Stimulated activated naive CD8-positive, alpha-beta T cell treated with anti-CD3 and anti-CD28 coated beads, Interleukin-15, amount 100 ng/mL, for 72 hours (primary cell): ENCODE measurements at places on chromosomes 1 and 21.

- no peak for DNase-seq
These were observed 28.1 kb downstream of the QSOX1 start for GRCh38 chr1:180182643-180183311.

DNA sequence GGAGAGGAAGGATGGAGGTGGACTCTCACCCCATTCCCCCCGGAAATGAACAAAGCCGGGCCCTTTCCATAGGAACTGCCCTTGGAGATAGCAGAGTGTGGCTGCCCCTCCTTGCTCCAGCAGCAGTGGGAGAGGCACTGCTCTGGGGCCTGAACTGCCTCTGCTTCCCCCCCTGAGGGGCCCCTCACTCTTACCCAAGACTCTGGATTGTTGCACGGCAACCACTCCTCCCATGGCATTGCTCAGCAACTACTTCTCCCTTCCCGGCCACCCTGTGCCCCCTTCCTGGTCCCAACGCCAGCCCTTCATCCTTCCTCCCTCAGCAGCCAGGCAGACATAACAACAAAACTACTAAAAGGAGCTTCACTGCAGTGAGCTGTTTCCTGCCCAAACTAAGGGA lies 3.0 kb upstream of the ACKR1 start:
- DNase-seq: no peak

DNA sequence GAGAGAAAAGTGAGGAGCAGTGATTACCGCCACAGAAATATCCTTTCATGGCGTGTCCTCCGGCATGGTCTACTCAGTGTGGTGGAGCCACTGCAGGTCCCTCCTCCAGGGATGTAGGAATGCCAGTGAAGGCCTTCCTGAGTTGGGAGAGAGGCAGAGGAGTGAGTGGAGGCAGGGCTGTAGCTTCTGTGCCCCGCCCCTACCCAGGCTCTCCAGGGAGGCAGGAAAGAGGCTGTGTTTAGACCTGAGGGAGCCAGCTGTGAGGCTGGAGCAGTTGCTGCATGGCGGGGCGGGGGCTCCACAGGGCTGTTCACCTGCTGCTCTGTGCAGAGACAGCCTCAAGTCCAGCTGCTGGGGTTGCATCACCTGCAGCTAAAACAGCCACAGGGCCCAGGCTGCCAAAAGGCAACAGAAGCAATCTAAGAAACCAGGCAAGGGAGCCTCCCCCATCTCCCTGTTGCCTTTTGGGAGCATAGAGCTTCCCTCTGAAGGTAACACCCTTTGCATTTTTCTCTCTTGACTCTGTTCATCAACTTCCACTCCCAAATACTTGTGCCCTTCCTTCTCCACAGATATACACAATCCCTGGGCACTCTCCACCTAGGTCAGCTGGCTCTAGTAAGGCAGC lies 801 bp upstream of the ANXA9 start:
- no peak for DNase-seq

- DNase-seq: no peak
These were observed 368.8 kb upstream of the ADGRL4 start for GRCh38 chr1:79375352-79375751.

DNA sequence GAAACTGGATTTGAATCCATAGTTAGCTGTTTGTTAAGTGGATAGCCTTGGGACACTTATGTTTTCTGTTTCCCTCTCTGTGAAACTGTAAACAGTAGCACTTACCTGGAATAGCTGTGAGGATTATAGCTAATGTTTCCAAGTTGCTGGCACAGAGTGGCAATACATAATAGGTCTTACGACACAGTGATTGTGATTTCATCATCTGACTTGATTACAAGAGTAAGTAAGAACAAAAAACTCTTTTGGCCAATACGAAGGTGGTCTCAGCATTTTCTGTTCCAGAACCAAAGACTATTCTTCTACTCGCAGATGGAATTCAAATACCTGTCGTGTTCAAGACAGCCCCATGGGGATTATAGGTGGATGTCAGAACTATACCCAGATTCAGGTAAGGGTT lies 2.1 kb downstream of the C8B start:
- no peak for DNase-seq

DNA sequence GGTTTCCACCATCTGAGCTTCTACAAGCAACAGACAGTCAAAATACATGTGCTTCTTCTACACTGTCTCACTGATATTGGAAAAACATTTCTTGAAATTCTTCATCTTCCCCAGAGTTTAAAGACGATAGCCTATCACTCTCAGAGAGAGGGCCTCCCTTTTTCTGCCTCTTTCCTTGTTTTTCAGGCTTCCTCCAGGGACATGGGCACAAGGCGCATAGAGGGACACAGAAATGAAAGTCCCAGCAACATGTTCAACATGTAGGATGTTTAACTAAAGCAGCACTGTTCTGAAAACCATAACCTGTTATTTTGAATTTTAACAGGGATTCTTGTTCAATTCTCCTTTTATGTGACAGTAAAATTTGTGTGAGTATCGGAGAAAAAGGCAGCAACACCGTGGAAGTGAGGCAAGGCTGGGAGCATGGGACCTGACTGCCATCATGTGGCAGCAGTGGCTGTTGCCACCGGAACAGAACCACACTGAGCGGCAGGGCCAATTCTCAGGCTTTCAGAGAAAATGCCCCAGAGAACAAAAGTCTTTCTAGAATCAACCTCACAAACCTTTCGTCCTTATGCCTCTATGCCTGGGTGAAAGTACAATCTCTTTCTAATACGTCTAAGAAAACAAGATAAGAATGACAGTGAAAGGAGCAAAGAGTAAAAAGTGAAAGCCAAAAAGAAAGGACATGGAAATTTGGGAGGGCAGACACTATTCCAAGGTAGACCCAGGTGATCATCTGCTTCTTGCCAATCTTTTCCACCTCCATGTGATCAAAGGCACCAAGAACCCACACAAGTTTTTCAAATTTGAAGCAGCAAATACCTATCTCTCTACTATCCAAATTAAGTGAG lies 54.5 kb downstream of the PCNX2 start:
- DNase-seq: peak; percentile 4

DNA sequence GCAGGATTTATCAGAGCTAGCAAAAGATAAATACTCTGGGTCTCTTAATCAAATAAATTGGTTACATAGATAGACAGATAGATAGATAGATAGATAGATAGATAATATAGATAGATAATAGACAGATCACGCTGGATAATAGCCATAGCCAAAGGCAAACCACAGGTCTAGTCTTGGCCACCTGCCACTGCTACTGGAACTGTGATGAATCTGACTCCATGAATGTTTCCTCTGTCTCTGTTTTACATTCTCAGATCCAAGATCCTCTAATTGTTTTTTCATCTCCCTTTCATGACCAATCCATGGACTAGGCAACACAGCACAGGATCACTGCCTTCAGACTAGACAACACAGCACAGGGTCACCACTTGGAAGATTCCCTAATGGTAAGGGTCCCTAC lies 444.7 kb upstream of the NFIA start:
- no peak for DNase-seq

GRCh38 chr1:151158326-151158725 lies 1.9 kb downstream of the TNFAIP8L2 start:
- peak; percentile 74 for DNase-seq

DNA sequence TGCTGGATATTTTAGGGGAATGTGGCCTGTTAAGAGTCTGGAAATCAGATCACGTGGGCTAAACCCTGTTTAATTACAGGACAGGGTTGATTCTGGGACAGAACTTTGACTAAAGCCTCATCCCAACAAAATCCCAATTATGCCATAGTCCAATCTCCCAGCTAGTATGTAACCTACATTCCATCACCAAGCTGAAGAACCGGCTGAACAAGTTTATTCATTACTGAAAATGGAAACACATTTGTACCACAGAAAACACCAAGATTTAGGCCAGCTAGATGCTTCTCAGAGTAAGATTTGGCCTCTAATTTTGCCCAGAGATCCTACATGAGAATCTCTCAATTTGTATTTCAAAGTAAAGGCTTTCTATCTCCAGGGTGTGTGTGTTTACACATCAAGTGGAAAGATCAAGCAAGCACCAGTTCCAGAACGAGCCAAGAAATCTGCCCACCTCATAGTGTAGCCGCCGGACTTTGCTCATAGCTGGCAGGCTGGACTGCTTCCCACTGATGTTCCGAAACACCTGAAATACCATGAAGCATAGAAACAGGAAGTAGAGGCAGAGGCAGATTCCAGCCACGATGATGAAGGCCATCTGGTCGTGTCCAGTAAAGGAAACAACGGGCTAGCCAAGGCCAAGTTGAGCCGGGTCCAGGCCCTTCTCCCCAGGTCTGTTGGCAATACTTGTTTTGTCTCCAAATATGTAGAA lies 86.8 kb downstream of the WLS start:
- DNase-seq: no peak

DNA sequence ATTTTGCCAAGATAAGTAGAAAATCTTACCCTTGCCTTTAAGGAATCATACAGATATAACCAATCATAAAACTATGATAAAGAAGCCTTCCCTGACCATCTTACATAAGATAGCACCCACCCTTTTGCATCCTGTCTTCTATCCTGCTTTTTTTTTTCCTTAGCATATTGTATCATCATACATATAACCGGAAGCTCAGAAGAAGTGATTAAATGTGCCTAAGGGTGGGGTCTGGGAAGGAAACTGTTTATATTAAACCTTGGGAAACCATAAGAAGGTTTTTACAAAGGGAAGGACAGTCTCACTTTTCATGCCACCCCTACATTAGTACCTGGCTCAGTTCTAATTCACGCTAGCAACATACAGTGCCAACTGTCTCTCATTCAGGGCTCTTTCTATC lies 66.8 kb downstream of the LUZP1 start:
- DNase-seq: no peak

DNA sequence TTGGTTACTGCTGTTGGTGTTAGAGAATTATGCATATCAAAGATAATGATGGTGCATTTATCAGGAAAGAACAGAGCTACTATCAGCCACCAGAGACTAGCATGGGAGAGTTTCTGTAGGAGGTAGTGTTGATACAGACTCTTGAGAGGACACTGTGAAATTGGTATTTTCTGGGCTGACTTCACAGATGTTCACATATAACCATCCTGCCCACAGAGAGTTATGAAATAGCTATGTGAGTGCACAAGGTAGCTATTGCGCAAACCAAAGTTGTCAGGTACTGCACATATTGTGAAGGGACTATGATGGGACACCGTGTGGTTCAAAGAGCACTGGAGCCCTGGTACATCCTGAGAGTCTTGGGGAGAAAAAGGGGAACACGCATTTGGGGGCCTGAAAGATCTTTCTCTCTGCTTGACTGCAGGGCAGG lies 1.4 kb upstream of the TLCD4 start:
- DNase-seq: no peak

DNA sequence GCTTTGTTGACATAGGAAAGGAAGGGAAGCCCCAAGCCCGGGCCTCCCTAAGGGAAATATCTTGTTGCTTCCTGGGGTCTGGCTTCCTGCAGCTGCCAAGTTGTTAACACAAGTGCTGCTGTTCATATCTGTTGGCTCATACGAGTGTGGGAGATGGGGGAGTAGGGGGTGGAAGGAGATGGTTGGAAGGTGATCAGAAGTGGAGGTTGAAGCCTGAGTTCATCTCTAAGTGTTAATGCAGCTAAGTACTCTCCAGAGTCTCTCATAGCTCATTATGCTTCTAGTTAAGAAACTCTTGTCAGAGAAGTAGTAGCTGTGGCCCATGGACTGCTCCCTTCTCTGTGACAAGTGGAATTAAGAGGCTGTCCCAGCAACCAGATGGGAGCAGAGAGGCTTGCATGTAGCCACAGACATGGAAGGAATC lies 319.2 kb upstream of the SPAG17 start:
- no peak for DNase-seq

DNA sequence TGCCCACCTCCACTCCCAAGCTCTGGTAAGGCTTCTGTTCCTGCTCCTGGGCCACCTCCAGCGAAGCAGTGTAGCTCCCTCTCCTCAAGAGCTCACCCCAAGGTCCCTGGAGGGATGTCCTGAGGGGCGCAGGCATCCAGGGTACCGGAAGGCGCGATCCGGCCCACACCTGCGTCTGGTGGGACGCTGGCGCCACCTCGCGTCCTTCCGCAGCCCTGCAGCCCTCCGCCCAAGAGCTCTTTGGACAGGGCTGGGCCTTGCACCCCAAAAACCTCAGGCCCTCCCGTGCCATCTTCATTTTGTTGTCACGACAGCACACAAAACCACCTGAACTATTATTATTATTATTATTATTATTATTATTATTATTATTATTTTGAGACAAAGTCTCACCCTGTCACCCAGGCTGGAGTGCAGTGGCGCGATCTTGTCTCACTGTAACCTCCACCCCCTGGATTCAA lies 49.2 kb upstream of the PAX7 start:
- DNase-seq: peak; percentile 47

GRCh38 chr1:156815961-156816422 lies 656 bp downstream of the SH2D2A start:
- DNase-seq: peak; percentile 21

DNA sequence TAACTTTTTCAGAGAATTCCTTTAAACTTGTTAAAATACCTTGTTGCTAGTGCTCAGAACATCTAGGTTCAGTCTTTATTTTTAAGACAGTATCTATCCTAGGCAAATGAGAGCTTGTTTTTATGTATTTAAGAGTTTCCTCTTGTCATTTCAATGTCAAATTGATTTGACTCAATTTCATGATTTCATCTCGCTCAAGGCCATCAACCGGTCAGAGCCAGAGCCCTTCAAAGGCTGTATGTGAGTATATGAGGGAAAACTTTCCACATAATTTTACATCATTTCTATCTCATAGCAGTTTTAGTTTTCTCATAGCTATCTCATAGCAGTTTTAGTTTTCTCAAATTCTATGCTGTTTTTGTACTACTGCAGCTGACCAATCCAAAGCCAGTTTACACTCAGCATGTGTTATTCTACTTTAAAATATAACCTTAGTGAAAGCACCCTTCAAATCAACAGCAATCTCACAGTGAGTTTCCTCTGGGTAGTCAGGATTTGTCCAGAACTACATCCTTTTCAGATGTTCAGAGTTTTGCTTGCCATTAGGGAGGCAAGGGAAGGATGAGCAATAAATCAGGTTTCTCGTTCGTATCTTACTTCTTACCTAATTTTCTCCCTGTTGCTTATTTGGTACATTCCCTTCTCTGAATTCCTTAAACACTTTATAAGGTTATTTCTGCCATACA lies 12.7 kb downstream of the HNRNPU start:
- no peak for DNase-seq

DNA sequence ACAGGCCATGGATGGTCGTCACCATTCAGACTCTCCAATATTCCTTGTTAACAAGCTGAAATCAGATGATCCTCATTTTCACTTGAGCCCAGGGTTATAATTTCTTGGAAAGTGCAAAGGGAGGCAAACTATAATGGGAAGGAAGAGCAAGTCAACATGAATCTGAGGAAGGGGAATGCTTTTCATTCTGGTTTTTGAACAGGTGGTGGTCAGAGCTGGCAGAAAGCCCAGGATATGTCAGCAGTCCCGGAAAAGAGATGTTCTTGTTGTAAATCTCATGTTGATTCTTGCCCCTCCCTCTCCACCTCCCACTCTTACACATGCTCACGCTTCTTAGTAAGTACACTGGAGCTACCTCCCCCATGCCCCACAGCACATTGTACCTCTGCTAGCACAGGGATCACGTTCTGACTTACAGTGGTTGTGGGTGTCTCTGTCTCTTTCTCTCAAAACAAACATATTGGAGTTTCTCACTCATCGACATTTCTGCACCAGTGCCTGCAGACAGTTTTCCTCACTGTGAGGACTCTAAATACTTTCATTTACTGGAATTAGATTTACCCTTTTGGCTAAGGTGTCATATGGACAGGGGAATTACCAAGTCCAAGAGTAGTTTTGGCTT lies 77.6 kb downstream of the XCL2 start:
- DNase-seq: peak; percentile 68
